ENCODE measurements at places on chromosomes 3 and 15. TPM values are rescaled to one million over a fixed set of nuclear protein-coding genes. Genes with fewer than 3 reads are reported as not detected.

The ADGRG7 gene
- total RNA-seq, result not detected

The TMEM45A gene
- 0.65 TPM for total RNA-seq

The FEZF2 gene
- total RNA-seq, result not detected

The CSNK1G1 gene
- 20.9 TPM for total RNA-seq

The PRKCD gene
- total RNA-seq, result 23.8 TPM

The UBA7 gene
- total RNA-seq, result 85.6 TPM

The ANKRD63 gene
- not detected for total RNA-seq

Measured in activated CD4-positive, alpha-beta memory T cell treated with anti-CD3 and anti-CD28 coated beads for 36 hours (primary cell).